ENCODE measurements at places on chromosomes 12 and 14.

DNA sequence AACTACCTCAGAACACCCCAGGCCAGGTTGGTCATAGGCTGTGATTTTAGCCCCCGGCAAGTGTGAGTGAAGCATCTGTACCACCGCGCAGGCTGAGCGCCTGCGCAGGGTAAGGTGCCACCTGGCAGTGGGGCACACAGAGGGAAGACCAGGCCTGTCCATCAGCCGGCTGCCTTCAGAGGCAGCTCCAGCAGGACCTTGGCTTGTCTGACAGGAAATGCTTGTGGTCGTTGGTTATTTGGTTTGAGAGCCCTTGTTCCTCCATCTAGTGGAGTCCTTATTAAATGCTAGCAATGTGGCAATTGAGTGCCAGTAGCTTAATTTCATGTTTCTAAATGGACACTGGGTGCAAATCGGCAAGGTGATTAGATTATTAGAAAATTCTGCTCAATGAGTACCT, 27.5 kb downstream of the SLC25A29 start:
- DNase-seq, result no peak

GRCh38 chr14:74245292-74245691, 6.0 kb downstream of the VSX2 start:
- no peak for DNase-seq

- no peak for DNase-seq
These were observed 15.0 kb upstream of the NEDD1 start for GRCh38 chr12:96892104-96892503.

GRCh38 chr12:23827353-23827752, 122.1 kb downstream of the SOX5 start:
- DNase-seq, result no peak

- no peak for DNase-seq
These were observed 8.4 kb upstream of the PPTC7 start for GRCh38 chr12:110591451-110592051.

DNA sequence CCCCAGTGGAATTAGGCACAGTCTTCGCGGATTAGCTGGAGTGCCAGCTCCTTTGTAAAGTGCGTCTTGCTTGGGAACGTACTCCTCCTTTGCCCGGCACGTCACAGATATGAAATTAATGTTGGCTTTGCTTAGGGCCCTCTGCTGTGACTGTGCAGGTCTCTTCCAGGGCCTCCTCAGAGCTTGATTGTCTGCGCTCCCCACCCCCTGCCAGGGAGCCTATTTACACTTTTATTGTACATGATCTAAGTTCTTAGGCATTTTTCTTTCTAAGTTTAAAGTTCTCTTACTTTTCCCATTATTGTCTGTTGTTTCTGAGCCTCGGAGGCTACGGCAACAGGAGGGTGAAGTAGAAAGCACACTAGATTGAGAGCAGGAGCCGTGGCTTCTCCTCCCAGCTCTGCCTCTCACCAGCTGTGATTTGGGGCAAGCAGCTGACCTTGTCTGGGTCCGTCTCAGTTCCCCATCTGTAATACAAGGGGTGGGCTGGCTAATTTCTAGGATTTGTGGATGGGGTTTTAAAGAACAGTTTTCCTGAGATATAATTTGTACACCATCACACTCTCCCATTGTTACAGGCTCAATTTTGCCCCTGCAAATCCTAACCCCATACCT, 81.8 kb downstream of the TSPAN9 start:
- no peak for DNase-seq

DNA sequence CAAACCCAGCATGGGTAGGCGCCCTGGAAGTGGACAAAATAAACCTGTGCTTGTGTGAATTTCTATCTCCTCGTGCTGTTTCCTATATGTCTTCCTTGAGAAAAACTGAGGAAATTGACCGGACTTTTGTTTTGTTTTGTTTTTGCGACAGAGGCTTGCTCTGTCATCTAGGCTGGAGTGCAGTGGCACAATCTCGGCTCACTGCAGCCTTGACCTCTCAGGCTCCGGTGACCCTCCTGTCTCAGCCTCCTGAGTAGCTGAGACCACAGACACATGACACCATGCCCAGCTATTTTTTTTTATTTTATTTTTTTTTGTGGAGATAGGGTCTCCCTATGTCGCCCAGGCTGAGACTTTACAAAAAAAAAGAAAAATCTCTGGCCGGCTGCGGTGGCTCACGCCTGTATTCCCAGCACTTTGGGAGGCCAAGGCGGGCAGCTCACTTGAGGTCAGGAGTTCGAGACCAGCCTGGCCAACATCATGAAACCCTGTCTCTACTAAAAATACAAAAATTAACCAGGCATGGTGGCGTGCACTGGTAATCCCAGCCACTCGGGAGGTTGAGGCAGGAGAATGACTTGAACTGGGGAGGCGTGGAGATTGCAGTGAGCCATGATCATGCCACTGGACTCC, 22.5 kb upstream of the MIA2 start:
- no peak for DNase-seq

- DNase-seq, result peak; percentile 60
These were observed 1.1 kb downstream of the ARID2 start for GRCh38 chr12:45730348-45731189.

DNA sequence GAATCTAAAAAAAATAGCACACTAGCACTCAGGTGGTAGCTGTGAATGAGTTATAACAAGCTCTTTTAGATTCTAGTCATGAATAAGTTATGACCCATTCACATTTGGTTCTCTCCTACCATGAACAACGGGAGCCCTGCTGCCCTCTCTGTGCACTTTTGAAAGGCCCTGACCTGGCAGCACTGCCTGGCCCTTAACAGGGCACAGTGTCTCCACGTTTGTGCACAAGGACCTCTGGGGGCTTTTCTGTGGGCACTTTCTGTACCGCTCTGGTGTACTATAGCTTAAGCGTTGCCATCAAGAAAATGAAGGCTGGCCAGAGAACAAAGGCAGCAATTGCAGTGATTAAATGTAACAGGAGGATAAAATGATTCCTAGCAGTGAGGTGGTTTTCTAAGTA, 21.2 kb downstream of the CCDC92 start:
- DNase-seq, result no peak

DNA sequence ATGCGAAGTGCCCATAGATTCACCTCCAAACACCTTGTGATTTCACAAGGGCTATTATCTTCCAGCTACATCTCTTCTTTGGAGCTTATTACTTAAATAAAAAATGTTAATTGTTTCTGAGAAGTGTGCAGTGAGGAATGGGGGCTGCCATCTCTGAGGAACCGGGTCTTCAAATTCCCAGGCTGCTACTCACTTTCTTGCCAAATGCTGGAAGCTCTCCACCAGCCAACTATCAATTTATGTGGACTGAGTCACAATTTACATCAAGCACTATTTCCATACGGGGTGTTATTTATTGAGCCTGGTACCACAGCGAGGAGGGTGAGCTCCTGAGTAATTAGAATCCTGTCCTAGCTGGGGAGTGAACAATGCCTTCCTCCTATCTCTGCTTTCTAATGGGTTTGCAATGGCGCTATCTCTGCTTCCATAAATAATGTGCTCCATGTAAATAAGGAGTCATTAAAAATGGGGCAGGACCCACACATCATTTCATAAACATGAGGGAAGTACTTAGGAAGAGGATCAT, 898.3 kb downstream of the VRK1 start:
- DNase-seq, result no peak

DNA sequence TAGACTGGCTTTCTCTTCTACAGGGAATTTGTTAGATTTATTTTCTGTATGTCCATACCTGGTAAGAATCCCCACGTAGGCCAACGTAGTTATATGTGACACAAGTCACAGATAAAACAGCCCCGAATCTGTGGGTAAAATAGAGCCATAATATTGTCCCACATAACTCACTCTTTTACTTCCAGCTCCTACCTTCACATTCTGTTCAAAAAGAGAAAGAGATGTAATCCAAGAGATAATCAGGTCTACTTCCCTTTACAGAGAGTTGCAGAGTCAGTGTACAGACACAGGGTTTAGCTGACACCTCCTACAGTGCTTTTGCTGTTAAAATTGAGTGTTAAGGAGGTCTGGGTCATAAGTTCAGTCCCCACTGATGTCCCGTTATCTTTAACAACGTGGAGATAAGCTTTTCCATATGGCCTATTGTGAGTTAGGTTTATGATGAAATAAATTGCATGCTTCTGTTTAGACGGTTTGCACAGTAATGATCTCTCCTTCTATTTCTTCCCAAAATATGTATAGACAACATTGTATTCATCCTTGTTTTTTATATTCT, 446.5 kb downstream of the ADAMTS20 start:
- DNase-seq, result no peak

DNA sequence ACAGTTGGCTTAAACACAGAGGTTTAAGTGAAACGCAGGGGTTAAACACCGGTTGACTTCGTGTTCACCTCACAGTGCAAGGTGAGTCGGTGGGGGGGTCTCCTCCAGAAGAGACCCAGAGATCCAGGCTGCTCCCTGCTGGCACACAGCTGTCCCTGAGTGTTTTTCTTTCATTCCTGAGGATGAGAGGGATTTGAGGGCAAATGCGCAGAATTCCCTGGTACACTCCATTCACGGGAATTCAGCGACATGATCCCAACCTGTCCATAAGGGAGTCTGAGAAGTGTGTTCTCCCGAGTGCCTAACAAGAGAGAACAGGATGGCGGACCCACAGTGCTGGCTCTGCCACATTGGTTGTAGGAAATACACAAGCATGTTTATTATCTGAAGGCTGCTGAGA, 107.2 kb upstream of the ESRRB start:
- no peak for DNase-seq

- no peak for DNase-seq
These were observed 710 bp upstream of the BMAL2 start for GRCh38 chr12:27331927-27332324.

GRCh38 chr12:128140551-128140950, 126.4 kb upstream of the TMEM132C start:
- no peak for DNase-seq

GRCh38 chr12:24901576-24902461, 47.1 kb downstream of the BCAT1 start:
- peak; percentile 82 for DNase-seq

DNA sequence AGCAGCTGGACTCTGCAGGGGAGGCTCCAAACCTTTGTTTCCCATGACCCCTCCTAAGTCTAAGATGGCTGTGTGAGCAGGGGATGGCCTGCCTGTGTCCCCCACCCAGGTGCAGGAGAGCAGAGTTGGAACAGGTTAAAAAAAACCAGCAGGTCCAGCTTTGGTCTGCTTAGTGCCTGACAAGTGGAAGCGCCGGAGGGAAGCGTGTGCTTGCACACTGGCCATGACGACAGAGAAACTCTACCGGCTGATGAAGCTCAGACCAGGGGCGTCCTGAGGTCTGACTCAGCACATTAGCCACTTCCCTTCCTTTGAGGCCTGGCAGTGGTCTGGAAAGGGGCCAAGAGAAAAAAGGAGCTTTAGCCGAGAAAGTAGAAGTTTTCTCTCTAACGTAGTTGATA, 280.1 kb downstream of the VRK1 start:
- no peak for DNase-seq

GRCh38 chr14:24256960-24257359, 6.0 kb downstream of the TGM1 start:
- no peak for DNase-seq

- no peak for DNase-seq
These were observed 164.6 kb upstream of the SLC16A7 start for GRCh38 chr12:59431266-59431665.

- DNase-seq, result peak; percentile 92
These were observed 6.7 kb downstream of the PSEN1 start for GRCh38 chr14:73143003-73143402.

- DNase-seq, result no peak
These were observed 126.9 kb downstream of the DUSP6 start for GRCh38 chr12:89225401-89225800.

GRCh38 chr14:74514471-74514941, 20.9 kb downstream of the ISCA2 start:
- no peak for DNase-seq

DNA sequence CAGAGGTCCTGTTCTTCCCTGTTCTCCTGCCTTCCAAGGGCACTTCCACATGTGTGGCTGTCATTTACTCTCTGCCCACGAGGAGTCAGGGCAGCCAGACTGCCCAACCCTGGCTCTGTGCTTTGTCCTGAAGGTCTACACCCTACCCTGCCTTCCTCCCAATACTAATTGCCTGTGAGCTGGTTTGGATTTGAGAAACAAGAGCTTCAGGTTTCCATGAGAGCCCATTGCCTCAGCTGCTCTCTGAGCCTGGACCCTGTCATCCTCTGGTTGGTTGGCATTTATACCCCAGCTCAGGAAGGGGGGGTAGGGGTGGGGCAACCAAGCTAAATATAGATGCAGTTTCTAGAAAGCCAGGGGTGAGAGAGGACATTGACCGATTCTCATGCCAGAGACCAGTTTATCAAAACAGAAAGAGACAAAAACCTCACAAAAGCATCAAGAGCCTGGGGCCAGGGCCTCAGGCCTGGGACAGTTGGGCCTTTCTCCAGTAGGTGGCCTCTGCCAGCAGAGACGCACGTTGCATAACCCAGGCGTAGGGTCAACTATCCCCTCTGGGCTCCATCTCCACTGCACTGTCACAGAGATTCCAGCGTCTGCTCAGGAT, 34.5 kb downstream of the VDR start:
- DNase-seq, result no peak

GRCh38 chr12:50402264-50403000, 1.7 kb downstream of the LARP4 start:
- DNase-seq, result no peak

GRCh38 chr14:35043046-35043445, 3.0 kb upstream of the FAM177A1 start:
- no peak for DNase-seq

DNA sequence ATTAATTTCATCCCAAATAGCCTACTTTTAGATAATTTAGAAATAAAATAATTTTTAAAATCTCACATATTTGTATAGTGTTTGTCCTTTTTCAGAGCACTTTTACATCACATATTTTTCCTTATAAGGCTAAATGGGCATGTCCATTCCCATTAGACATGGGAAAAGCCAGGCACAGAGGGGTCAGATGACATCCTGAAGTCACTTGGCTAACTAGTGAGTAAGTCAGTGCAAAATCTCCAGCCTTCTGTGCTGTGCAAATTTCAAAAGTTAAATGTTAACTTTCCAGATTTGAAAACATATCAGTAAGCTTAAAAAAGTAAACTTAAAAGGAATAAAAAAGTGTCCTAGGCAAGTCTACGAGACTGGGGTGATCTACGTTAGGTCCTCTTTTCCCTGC, 117.4 kb downstream of the EMP1 start:
- no peak for DNase-seq

DNA sequence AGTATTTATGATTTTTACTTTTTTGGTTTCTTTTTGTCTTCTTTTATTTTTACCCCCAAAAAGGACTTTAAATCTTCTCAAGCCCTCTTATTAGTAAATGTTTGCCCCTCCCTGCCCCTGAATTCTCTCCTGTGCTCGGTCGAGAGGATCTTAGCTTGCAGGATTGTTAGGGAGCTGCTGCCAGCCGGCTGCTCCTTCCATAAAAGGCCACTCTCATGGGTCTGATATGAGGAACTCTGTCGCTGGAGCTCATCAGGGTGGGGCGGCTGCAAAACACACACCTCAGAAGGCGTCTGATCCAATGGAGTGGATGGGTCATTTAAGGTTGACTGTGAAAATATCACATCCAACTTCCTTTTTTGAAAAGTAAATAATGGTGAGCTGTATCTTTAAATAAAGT, 8.5 kb downstream of the LTBR start:
- DNase-seq, result no peak

All from putamen (tissue), 1 donor.